Stimulated activated CD8-positive, alpha-beta memory T cell treated with anti-CD3 and anti-CD28 coated beads, Interleukin-4, amount 100 ng/mL, for 1 hour (primary cell): ENCODE measurements at places on chromosomes 4 and X.

DNA sequence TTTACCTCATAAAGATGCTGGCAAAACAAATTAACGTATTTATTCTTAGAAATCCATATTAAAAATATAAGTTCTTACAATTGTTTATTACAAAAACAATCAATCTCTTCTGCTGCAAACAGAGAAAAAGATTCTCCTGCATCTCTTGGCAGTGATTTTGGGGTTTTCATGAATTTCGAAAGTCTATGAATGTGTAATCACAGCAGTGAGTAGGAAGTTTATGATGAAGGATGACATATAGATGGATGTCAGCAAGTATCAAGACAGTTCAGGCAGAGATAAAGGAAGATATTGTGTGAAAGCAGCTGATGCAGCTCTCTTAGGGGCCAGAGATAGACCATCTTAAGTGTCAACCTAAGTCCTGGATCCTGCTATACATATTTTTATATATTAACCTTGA lies 196.9 kb upstream of the BANK1 start:
- no peak for DNase-seq

GRCh38 chr4:41418444-41418843 lies 119.5 kb upstream of the LIMCH1 start:
- DNase-seq: no peak

- no peak for DNase-seq
Observed at GRCh38 chrX:13263560-13264251, 56.1 kb downstream of the ATXN3L start.

- no peak for DNase-seq
Observed at GRCh38 chr4:107791902-107792301, 32.8 kb upstream of the SGMS2 start.

DNA sequence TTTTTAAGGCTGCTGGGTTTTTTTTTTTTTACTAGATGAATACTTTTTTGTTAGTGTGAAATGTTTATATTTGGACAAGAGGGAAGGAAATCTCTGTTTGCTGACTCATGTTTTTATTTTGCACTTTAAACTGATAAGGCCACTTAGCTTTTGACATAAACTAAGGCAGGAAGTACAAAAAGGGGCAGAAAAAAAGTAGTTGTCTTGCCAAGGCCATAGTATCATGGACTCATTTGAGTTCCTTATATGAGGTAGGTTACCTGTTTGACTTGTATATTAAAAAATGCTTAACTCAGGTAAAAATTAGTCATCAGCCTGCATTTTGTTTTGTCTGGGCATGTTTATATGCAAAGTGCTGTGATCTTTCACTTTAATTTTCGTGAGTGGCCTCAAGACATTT lies 26.0 kb downstream of the SMAD1 start:
- DNase-seq: no peak

DNA sequence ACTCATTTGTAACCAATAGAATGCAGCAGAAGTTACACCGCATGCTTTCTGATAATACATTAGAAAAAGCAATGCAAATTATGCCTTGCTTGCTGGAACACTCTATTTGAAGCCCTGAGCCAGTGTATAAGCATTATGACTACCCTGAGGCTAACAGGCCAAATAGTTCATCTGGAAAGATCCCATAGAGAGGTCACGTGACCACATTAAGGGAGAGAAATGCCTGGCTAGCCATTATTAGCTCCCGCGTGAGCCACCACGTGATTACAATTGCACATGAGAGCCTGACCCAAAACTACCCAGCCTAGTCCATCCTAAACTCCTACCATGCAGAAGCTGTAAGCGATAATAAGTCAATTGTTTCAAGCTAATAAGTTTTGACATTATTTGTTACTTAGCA lies 472.9 kb upstream of the GALNTL6 start:
- no peak for DNase-seq

- no peak for DNase-seq
Observed at GRCh38 chrX:19870710-19871490, 16.5 kb downstream of the SH3KBP1 start.

- DNase-seq: no peak
Observed at GRCh38 chrX:75303795-75304194, 29.9 kb downstream of the UPRT start.

DNA sequence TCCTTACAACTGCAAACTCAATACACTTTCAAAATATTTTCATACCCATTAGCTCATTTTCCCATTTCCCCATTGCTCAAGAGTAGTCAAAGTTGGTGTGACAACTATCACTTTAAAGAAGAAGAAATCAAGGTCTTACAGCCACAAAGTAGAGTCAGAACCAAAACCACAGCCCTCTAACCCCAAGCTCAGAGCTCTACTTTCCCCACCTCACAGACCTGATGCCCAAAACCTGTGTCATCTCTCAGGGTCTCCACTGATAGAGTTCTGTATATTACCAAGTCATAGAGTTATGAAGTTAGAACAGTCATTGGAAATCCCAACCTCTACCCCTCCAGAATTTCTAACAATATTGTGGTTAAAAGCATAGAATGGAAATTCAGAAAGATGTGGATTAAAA lies 505.8 kb downstream of the RAB28 start:
- no peak for DNase-seq
